Stimulated activated CD4-positive, alpha-beta T cell treated with anti-CD3 and anti-CD28 coated beads, Interleukin-1b, Interleukin-23, amount 100 ng/mL, for 1 hour (primary cell): ENCODE measurements at places on chromosomes 2 and 18.

- DNase-seq = no peak
Measured at GRCh38 chr2:129877795-129878775, 101.4 kb upstream of the RAB6C start.

DNA sequence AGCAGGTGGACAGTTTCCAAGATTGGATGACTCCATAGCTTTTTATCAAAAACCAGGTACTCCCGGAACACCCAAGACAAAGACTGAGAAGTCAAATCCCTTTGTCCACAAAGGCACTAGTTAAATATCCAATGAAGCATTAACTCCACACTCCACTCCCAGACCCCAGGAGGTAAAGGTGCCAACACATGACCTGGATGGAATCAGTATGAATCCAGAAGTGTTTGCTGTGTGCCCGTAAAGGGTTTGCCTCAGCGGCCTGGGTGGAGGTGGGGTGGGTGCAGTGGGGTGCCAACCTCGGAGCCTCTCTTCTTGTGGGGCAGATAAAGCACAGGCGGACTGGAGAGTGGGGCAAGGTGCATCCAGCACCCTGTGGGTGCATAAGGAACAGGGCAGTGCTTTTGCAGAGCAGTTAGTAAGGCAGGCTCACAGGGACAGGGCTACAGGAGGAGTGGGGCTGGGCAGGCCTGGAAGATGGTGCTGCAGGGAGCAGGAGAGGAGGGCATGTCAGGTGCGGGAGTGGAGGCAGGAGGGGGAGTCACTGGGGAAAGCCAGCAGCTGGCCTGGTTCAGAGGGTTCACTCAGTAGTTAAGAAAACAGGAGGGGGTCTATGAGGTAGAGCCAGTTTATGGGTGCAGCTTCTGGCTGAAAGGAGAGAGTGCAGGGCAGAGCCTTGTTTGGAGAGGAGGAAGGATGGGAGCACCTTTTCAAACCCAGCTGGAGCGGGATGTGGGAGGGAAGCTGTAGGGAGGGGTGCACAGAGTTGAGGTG is 208.4 kb upstream of the SMAD2 start:
- no peak for DNase-seq

DNA sequence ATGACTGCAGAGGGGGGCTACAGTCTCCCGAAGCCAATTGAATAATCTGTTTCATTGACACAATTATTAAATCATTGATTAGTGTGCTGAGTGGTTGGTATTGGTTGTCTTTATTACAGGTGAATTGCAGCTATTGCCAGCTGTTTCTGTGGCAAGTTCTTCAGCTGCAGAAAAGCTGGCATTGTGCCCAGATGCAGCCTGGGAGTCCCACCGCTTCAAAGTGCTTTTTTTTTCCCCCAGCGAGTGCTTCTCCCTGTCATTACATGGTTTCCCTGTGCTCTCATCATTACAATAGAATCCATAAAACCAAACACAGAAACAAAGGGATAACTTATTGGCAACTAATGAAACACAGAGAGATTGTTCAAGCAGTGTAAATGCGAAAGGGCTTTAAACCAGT is 164.7 kb downstream of the GRB14 start:
- DNase-seq = no peak

- no peak for DNase-seq
Measured at GRCh38 chr2:221402072-221402471, 170.0 kb downstream of the EPHA4 start.

DNA sequence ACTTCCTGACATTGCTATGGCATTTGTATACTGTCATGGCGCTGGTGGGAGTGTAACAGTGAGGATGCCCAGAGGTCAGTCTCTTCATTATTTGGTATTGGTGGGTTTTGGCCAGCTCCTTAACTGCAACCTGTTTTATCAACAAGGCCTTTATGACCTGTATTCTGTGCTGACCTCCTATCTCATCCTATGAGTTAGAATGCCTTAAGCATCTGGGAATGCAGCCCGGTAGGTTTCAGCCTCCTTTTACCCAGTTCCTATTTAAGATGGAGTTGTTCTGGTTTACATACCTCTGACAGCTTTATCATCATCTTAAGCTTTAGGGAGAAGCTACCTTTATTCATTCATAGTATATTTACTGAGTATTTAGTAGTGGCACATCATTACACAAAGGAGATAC is 103.8 kb downstream of the RAPGEF4 start:
- no peak for DNase-seq

DNA sequence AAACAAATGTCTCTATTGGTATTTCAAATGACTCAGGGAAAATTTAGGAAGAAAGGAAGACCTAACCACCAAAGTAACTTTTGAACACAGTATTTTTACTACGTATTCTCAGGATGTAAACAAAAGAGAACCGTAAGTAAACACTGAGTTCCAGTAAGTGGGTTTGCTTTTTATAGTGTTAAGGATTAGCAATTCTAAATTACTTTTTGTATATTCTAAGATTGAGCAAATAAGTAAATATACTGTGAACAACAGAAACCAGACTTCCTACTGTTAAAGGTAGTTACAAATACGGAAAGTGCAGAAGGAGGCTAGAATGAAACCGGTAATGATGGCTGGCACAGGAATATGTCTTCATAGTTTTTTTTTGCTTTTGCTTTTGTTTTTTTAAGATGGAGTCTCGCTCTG is 31.5 kb downstream of the SESTD1 start:
- DNase-seq = no peak

DNA sequence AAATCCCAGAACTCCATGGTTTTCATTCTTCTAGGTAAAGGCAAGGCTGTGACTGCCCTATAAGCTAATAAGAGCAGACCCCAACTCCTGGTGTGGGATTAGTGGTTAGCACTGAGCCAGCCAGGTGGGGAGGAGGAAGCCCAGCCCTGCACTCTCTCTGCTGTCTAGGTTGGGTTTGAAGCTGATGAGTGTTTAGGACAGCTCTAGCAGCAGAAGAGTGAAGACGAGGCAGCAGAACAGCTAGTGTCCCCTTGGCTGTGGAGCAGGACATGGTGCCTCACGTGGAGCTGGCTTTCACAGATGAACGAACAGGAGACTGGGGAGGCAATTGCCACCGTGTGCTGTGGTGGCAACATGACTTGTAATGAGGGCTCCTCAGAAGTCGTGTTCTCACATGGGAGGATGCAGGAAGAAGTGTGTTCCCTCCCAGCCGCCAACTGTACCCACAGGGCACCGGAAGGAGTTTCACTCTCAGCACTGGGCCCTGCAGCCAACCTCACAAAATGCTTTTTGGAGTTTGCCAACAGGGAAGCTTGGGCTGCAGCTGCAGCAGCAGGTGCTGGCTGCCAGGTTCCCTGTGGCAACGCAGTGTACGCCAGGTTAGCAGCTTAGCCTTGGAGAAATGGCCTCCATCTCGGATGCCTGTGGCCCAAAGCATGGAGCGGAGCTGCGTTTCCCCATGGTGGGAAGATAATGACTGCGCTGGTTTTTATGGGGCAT is 328.2 kb downstream of the SETBP1 start:
- DNase-seq = no peak

GRCh38 chr2:163698857-163699256 is 37.0 kb downstream of the FIGN start:
- DNase-seq = no peak

DNA sequence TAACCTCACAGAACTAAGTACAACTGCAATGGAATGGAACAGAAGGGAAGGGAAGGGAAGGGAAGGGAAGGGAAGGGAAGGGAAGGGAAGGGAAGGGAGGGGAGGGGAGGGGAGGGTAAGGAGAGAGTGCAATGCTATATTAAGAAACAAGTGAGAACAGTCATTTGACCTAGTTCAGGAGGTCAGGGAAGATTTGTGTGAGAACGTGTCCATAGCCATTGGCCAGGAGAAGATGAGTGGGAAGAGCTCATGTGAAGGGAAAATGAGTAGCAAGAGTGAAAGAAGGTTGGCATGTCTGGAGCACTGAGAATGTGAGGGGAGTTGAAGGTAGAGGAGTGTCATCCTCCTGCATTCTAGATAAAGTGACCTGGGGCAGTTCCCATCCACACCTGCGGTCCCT is 481.6 kb downstream of the IRS1 start:
- no peak for DNase-seq

DNA sequence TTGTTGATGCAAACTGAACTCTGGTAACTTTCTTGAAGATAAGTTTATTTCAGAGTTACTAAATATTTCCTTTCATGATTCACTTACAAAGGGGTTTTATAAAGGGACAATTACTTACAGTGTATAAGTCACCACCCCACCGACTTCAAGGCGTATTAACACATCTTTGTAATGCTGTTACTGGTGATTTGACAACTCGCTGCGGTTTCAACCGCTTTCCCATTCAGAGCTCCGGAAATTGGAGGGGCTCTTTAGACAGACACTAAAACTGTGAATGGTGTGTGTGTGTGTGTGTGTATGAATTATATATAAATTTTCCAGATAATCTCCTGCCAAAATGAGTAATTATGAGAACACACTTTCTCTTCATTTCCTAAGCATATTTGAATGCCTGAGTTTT is 4.9 kb downstream of the TM4SF20 start:
- no peak for DNase-seq
